ENCODE measurements at places on chromosomes 7 and 10.

DNA sequence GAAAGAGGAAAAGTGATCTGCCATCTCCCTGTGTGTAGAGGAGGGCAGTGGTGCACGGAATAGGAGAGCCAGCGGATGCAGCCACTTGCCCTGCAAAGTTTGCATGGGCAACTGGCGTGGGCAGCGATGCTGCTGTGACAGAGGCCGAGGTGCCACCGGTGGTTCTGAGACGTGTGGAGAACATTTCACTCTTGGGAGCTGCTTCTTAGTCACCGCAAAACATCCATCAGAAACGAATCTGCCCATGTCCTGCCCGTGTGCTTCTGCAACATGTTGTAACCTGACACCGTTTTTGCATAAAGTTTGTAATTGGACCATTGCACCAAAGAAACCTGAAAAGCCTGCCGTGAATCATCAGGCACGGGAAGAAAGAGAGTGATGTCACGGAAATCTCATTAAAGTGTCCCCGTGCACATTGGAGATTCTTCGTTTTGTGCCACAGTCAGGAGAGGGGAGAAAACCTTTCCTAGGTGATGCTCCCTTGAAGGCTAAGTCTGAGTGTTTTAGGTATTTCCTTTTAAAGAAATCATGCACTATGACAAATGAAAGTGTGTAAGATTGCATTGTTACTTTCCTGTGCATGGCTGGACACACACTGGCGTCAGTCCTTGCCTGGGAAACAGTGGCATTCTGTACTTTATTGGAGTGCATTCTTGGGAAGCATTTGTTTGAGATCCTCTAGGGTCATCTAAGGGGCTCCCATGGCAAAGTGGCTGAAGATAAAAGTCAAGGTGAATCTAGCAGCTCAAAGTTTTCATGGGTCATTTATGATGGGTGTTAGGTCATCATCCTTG, 302.6 kb downstream of the KLF6 start:
- DNase-seq: no peak

DNA sequence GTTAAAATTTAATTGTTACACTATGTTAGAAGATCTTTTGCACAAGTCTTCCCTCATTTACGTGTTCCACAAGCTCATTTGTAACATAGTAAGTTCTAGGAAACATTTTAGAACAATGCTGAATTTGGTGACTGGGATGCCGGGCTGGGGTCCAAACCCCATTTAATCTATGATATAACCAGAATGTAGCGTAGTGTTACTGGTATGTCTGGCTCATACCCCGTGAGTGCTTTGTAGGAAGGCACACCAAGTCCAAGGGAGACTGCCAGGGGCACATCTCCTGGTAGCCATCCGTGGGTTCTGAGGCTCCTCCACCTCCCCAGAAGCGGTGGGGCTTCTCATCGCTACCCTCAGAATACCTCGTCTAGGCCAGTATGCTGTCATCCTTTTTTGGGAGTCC, 21.3 kb upstream of the TMEM236 start:
- no peak for DNase-seq

DNA sequence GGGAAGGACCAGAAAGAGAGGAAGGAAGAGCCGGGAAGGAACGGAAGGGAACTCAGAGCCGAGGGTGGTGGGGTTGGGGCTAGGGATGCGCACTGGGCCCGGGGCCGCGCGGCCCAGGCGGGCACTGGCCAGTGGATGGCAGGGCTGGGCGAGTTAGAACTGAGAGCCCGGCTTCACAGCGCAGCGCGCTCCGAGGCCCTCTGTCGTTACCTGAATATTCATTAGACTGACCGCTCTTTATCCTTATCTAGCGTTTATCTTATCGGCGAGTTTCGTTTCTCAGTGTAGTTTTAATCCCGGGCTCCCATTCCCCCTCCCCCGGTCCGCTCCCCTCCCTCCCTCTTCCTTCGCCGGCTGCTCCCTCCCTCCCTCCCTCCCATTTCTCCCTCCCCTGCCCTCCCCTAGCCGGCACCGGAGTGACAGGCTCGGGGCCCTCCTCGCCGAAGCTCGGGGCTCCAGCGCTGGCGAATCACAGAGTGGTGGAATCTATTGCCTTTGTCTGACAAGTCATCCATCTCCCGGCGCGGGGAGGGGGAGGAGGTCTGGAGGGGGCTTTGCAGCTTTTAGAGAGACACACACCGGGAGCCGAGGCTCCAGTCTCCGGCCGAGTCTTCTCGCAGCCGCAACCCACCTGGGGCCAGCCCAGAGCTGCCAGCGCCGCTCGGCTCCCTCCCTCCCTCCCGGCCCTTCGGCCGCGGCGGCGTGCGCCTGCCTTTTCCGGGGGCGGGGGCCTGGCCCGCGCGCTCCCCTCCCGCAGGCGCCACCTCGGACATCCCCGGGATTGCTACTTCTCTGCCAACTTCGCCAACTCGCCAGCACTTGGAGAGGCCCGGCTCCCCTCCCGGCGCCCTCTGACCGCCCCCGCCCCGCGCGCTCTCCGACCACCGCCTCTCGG, at the start of gene PAX2:
PAX2 (plus strand) TSS at position 596 of the 895 bp plus-strand sequence. CDS start 679 bp downstream, outside the sequence.
- no peak for DNase-seq

GRCh38 chr7:149229526-149229925, 9.9 kb upstream of the ZNF212 start:
- no peak for DNase-seq

DNA sequence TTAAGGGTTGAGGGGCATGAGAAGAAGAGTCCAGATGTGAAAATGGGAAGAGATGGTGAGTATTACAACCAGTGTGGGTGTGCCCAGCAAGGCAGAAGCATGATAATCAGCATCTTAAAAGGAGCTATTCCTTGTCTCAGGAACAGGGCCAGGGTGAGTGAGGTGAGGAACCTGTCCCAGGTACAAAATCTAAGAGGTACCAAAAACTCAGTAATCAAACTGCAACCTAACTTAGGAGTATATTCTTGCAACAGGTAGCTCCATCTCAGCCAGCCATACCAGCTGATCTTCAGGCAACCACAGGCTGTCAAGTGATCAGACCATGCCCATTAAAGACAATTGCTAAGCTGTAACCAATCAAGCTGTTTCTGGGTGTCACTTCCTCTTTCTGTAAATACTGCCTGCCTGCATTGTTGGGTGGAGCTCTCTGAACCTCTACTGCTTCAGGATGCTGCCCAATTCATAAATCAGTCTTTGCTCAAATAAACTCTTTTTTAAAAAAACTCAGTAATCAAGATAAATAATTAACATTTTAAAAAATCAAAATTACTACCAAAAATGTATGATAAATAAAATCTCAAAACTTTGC, 7.4 kb downstream of the KEL start:
- no peak for DNase-seq

DNA sequence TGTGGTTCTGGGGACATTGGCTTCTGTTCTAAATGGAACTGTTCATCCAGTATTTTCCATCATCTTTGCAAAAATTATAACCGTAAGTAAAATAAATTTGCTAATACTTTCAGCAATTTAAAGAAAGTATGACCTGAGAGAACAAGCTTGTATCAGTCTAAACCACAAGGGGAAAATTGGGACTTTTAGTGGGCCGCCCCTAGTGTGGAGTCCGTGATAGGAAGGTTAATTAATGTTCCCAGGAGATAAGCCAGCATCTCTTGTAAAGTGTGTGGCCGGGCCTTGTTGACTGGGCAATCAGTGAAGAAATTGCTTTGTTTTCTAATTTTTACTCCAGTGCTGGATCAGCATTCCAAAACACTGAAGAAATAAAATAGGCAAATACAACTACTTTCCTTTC, 83.0 kb downstream of the ABCB5 start:
- DNase-seq: no peak

GRCh38 chr10:88540351-88540750, 42.8 kb downstream of the RNLS start:
- DNase-seq: no peak

Measured in right renal pelvis (tissue), 4 donors.